ENCODE measurements at places on chromosomes 2 and 18.

DNA sequence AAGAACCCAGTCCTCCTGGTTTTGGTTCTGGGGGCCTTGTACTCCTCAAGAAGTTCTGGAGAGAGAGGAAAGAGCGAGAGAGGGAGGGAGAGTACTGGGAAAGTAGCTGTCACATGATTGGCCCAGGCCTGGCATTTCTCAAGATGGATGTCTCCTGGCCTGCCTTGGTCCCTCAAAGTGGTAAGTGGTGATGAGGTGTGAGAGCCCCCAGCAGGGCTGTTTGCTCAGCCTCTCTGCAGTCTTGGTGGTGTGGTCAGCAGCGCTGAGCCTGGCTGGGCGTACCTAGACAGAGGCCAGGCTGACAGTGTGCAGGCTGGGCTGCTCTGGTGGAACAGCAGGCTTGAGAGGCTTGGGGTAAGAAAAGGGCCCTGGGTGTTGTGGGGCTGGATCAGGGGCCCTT lies 2.5 kb downstream of the SPEG start:
- no peak for DNase-seq

GRCh38 chr2:206415618-206416243 lies 27.6 kb upstream of the ADAM23 start:
- no peak for DNase-seq

DNA sequence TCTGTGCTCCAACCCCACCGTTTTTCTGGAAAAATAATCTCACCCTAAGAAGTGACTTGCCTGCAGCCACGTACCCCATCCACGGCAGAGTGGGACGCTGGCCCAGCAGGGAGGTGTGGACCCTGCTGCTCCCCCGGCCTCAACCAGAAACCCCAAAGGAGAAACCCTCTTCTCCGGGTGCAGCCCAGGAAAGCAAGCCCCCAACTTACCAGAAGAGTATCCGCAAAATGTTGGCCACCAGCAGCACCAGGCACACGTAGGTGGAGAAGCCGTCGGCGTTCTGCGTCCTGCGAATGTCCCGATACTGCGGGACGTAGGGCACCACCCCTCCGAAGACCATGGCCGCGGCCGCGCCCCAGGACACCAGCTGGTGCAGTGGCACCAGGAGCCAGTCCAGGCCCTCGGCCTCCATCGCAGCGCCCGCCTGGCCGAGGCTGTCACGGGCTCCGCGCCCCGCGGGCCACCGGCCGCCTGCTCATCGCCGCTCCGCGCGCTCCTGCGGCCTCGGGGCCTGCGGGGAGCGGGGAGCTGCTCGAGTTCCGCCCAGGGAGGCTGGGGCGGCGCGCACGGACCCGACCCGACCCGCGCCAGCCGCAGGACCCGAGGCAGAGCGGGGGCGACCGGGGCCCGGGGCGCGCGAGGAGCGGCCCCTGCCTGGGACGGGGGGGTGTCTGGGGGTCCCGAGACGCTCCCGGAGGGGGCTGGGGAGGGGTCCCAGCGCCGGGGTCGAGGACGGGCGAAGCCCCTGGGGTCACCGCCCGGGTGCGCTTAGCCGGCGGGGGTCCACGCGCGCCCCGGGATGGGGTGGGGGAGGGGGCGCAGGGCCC lies 725 bp downstream of the SLC66A2 start:
- no peak for DNase-seq

GRCh38 chr2:176565641-176566323 lies 296.5 kb downstream of the MTX2 start:
- no peak for DNase-seq

GRCh38 chr2:9112079-9112721 lies 94.4 kb upstream of the ASAP2 start:
- no peak for DNase-seq
